ENCODE measurements at places on chromosomes 6 and 20.

DNA sequence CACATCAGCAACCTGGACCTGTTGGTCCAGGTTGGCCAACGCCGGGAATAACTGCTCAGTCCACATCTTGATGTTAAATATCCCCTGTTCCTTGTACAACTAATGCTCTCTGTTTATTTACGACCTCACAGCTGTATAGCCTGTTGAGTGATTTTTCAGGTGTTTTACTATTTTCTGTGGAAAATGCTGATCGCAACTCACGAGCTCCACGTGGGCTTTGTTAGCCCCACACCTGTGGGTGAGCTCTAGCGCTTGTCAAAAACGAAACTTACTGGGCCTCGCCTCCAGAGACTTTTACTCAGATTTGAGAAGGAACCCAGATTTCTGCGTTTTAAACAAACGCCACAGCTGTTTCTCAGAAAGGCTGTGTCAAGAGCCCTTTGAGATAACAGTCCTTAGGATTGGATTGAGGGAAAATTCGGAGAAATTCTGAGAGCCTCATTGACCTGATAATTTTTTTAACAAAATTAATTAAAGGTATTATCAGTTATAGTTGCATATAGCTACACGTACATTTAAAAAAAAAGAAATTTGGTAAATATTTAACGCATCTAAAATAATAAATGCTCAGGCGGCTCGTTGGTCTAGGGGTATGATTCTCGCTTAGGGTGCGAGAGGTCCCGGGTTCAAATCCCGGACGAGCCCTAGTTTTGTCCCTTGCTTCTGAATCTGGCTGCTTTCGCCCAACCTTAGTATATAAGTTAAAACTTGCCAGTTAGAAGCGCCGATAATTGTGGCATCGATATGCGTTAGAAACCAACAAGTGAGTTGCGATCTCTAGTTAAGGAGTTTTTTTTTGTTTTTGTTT is 16.7 kb downstream of the HMGN4 start:
- H3K27ac ChIP-seq: no peak overlapping the region
- no peaks in the 10 kb centered on the region for H3K36me3 ChIP-seq
- H3K27me3 ChIP-seq: no peaks in the 10 kb centered on the region
- peak; percentile 46 for DNase-seq
- H3K4me3 ChIP-seq: peak overlapping the region; percentile 56
- H3K4me1 ChIP-seq: no peaks in the 10 kb centered on the region

DNA sequence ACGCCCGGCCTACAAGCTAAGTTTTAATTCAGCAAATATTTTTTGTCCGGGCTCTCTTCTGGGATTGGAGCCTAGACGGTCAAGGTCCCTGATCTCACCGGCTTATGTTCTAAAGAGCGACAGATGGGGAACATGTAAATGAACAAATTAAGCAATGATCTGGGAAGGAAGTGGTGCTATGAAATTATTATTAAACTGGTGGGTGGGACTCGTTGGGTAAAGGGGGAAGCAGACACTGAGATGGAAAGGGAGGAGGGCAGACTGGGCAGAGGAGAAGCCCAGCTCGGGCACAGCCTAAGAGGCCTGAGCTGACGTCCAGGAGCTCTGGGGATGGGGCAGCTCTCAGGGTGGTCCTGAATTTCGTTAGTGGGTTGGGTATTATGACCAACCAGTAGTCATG is 81.8 kb upstream of the AGPAT4 start:
- H3K27me3 ChIP-seq: no peaks in the 10 kb centered on the region
- H3K27ac ChIP-seq: no peak overlapping the region
- DNase-seq: no peak
- H3K36me3 ChIP-seq: no peaks in the 10 kb centered on the region
- no peak overlapping the region for H3K4me3 ChIP-seq

DNA sequence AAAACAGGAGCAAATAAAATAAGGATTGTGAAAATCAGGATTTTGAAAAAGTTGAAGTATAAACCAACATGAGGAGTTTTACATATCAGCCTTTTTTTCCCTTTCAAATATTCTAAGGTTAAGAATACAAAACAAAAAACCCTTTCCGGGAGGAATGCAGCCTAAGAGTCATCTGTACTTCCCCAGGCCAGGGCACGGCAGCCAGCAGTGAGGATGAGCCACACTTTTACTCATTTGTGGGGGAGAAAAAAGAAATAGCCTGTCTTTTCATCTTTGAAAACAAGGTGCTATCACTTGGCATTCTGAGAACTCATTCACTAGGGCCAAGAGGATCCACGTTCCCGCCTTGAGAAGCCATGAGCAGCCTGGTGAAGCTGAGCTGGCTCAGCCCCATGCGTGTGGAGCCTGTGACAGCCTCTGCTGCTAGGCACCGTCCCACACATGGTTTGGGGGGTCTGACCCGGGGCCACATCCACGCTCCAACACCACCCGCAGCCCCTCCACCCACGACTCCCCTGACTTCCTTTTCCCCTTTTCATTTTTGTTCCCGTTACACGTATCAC is 11.2 kb downstream of the SLC22A1 start:
- H3K36me3 ChIP-seq: no peaks in the 10 kb centered on the region
- H3K27me3 ChIP-seq: no peaks in the 10 kb centered on the region
- no peak overlapping the region for H3K4me3 ChIP-seq
- no peak overlapping the region for H3K27ac ChIP-seq
- H3K4me1 ChIP-seq: no peaks in the 10 kb centered on the region
- no peak for DNase-seq

DNA sequence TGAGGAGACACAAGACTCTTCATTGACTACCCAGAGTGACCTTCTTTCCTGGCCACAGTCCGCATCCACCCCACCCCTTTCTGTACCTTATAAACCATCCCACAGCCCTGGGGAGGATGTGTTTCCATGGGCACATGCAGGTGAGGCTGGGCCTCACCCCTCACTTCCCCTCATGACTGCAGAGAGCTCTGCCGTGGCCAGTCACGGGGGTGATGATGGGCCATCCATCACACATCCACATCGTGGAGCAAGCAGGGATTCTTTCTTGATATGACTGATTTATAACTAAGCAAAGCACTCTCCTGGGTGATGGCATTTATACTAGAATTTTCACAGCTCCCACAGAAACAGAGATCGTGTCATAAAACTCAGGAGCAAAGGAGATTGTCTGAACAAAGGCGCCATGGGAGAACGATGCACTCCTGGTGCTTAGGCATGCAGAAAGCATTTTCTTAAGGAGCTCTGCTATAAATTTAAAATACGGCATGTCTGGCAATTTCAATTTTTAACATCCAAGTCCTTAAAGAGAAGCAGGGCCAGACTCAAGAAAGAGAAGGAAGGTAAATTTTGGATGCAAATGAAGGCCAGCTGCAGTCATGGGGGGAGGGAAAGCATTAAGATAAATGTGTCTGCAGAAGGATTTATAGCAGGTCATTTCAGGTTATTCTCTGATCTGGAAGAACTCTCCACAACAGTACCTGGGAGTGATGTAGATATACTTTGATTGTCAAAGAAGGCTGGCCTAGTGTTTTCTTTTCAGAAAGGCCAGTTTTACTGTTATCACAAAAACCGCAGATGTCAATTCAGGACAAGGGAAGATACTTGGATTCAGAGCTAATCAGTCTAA is 777.0 kb downstream of the C6orf118 start:
- no peak overlapping the region for H3K4me3 ChIP-seq
- H3K36me3 ChIP-seq: no peaks in the 10 kb centered on the region

- H3K4me3 ChIP-seq: no peak overlapping the region
- no peaks in the 10 kb centered on the region for H3K36me3 ChIP-seq
- DNase-seq: no peak
- no peaks in the 10 kb centered on the region for H3K27me3 ChIP-seq
These were observed 102.5 kb downstream of the CRYBG1 start for GRCh38 chr6:106462923-106463557.

- H3K36me3 ChIP-seq: no peaks in the 10 kb centered on the region
- H3K4me3 ChIP-seq: no peak overlapping the region
- no peak overlapping the region for H3K27ac ChIP-seq
- H3K4me1 ChIP-seq: no peaks in the 10 kb centered on the region
- H3K27me3 ChIP-seq: no peaks in the 10 kb centered on the region
These were observed 26.4 kb upstream of the RFPL4B start for GRCh38 chr6:112320561-112321318.

GRCh38 chr20:24894488-24894887 is 54.6 kb upstream of the CST7 start:
- DNase-seq: no peak
- H3K36me3 ChIP-seq: no peaks in the 10 kb centered on the region

DNA sequence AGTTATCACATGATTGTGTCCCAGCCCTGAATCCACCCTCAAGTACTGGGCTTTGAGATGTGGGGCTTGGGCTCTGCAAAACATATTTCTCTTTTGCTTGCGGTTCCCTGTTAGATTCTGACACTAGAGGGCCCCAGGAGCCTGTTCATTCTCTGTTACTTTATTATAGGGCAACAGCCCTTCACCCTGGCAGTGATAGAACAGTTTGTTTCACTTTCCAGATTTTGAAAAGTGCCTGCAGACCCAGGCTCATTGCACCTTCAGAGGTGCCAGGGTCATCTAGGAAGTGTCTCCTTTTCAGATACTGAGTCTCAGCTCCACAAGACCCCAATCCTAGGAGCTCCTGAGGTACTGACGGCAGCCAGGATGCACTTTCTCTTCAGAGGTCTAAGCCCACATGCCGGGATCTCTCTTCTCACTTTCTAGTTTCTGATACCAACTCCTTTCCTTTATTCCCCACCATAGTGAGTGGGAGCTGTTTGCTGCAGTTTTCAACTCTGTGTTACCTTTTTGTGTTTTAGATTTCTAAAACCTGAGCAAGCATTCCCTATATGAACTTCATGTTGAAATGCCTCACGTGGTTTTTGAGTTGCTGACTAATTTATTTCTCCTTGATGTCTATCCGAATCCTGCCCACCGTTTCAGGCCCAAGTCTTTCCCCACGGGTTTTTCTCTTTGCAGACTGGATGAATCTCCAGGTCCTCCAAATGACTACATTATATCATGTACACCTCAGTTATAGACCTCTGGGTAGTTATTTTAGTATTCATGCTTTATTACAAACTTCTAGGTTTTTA is 10.9 kb downstream of the ABT1 start:
- peaks cover 7% of the 10 kb centered on the region for H3K27me3 ChIP-seq
- H3K4me3 ChIP-seq: no peak overlapping the region
- H3K27ac ChIP-seq: no peak overlapping the region
- H3K4me1 ChIP-seq: no peaks in the 10 kb centered on the region

- H3K4me3 ChIP-seq: no peak overlapping the region
- no peaks in the 10 kb centered on the region for H3K36me3 ChIP-seq
- H3K27ac ChIP-seq: no peak overlapping the region
- DNase-seq: no peak
These were observed 31.4 kb upstream of the CEP162 start for GRCh38 chr6:84258866-84259265.

DNA sequence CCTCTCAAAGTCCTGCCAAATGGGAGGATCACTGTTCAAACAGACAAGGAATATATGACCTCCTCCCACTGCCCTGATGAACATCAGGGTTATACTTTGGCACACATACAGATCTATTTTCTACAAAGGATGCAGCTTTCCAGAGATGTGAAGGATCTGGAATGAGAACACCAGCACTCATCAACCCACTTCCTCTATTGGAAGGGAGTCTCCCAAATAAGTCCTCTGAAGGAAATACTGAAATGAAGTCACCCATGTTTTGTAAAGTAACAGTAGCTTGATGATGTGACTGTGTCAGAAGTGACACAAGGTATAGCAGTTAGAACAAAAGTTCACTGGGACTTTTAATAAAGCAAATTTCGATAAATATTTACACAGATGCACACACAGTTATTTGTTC is 104.9 kb downstream of the OGFRL1 start:
- DNase-seq: no peak
- H3K4me1 ChIP-seq: peaks cover 2% of the 10 kb centered on the region
- peaks cover 1% of the 10 kb centered on the region for H3K36me3 ChIP-seq
- no peak overlapping the region for H3K4me3 ChIP-seq

Measured in trophoblast cell (in vitro differentiated cells and primary cell).